SW 1271 (cell line): ENCODE measurements at places on chromosomes 1 and 21.

- DNase-seq, result no peak
These were observed 534 bp downstream of the KCNH1 start for GRCh38 chr1:211133393-211133835.

DNA sequence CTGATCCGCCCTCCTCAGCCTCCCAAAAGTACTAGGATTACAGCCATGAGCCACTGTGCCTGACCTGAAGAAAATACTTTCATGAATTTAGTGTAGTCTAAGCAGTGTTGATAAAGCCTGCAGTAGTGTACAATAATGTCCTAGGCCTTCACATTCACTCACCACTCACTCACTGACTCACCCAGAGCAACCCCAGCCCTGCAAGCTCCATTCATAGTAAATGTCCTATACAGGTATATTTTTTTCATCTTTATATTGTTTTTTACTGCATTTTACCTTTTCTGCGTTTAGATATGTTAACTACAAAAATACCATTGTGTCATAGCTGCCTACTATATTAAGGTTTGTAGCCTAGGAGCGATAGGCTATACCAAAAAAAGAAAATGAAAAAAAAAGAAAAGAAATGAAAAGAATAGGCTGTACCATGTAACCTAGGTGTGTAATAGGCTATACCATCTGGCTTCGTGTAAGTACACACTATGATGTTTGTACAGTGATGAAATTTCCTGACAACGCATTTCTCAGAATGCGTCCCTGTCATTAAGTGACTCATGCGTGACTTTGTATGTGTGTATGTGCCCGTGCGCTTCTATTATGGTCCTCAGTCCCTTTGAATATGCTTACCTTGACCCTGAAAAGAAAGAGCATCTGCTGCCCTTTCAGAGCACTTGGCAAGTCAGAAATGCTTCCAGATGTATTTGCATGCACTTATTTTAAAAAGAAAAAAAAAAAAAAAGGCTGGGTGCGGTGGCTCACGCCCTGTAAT is 9.2 kb upstream of the SLAMF8 start:
- no peak for DNase-seq

GRCh38 chr21:41765420-41765821 is 1.4 kb downstream of the RIPK4 start:
- no peak for DNase-seq

DNA sequence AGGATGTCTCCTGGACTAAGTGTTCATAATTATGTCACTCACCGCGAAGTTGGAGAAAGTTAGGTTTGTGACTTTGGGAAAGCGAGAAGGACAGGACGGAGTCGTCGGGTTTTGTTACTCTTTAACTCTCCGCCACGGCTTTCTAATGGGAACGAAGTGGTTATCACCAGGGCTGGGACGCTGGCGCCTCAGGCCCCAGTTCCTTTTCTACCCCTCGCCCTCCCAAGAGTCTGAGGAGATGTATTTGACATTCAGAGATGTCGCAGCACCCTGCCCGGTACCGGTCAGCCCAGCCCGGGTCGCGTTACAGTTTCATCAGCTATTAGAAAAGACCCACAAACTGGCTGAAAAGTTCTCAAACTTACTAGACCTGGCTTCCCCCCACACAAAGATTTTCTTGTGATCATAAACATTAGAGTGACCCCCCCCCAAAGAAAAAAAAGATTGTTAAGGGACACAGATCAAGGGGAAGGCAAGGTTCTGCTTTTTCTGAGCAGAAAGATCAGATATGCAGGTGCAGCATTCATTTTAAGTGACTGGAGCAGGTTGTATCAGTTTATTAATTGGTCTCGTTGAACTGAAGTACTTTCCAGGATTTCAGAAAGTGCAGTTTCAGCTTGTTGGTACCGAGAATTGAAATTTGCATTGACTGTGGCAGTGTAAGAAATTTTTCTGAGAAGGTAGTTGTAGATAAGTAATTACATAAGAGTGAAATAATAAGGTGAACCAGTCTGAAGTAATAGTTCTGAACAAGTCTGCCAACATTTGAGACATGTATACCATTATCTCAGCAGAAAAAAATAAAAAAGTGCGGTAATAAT is 859 bp upstream of the ZBTB18 start:
- DNase-seq, result no peak

DNA sequence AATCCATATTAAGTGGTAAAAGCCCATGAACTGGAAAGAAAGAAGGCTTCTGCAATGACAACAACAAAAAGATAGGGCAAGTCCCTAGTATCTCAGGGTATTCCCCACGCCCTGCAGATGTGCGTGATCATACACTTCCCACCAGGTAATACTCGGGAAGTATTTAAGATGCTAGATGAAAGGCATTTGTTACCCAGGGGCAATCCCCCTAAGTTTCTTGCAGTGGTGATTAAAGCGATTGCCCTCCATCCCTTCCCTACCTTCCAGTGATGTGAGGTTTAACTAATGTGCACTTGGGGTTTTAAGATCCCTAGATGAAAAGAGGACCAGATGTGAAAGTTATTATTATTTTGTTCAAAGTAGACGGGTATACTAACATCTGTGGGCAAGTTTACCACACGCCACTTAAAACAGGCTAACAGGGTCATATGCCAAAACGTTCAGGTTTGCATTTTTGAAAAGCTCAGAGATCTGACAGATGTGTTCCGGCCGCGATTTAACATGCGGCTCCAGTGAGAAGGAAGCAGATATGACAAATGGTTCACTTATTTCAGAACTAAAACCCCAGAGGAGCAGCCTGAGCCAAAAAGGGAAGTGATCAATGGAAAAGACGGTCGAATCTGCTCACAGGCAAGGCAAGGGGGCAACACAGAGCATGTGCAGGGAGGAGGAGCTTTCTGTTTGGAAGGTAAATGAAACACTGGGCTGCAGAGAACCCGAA is 17.4 kb downstream of the TIAM1 start:
- DNase-seq, result no peak

- no peak for DNase-seq
These were observed 27.7 kb downstream of the S100A6 start for GRCh38 chr1:153507926-153508583.

GRCh38 chr21:28540514-28540913 is 452.2 kb downstream of the LTN1 start:
- no peak for DNase-seq

GRCh38 chr21:39529026-39529425 is 77.3 kb downstream of the SH3BGR start:
- DNase-seq, result no peak

GRCh38 chr1:228007801-228008341 is 1.1 kb downstream of the WNT3A start:
- no peak for DNase-seq

GRCh38 chr1:224759681-224760091 is 143.6 kb downstream of the CNIH3 start:
- DNase-seq, result no peak

- no peak for DNase-seq
These were observed 38.9 kb upstream of the IVNS1ABP start for GRCh38 chr1:185355947-185356346.

GRCh38 chr1:27632387-27633297 is 2.3 kb downstream of the FGR start:
- no peak for DNase-seq
